ENCODE measurements at places on chromosomes 16 and 17.

- no peak for DNase-seq
Observed at GRCh38 chr16:10465821-10466220, 80.0 kb downstream of the ATF7IP2 start.

- no peak for DNase-seq
Observed at GRCh38 chr16:46828292-46828691, 2.7 kb downstream of the C16orf87 start.

- DNase-seq, result no peak
Observed at GRCh38 chr17:6796017-6796886, 20.2 kb downstream of the FBXO39 start.

DNA sequence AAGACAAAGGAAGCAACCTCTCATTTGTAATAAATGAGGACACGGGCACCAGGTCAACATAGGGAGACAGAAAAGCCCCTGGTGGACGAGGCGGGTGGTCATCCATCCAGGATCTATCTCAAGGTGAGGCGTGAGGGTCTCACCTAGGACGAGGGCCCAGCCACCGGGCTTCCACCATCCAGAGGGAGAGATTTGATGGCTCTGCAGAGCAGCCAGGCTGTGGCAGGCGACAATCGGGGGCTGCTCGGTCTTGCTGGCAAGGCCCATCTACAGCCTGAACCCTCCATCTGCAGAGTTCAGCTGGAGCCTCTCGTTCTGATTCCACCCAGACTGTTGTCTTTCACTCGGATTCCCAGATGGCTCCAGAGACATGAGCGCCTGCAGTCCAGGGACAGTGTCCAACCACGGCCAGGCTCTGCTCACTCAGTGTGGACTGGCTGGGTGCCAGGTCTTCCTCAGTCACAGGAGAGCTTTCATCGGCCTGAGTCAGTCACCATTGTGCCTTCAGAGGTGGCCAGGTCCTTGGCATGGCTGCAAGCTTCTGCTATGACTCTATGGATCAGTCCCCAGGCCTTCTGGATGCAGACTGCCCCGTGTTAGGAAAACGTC is 5.9 kb downstream of the LITAFD start:
- DNase-seq, result no peak

GRCh38 chr16:57911743-57912142 is 59.2 kb downstream of the CNGB1 start:
- DNase-seq, result no peak

GRCh38 chr17:51908841-51909537 is 249.5 kb downstream of the CA10 start:
- no peak for DNase-seq

DNA sequence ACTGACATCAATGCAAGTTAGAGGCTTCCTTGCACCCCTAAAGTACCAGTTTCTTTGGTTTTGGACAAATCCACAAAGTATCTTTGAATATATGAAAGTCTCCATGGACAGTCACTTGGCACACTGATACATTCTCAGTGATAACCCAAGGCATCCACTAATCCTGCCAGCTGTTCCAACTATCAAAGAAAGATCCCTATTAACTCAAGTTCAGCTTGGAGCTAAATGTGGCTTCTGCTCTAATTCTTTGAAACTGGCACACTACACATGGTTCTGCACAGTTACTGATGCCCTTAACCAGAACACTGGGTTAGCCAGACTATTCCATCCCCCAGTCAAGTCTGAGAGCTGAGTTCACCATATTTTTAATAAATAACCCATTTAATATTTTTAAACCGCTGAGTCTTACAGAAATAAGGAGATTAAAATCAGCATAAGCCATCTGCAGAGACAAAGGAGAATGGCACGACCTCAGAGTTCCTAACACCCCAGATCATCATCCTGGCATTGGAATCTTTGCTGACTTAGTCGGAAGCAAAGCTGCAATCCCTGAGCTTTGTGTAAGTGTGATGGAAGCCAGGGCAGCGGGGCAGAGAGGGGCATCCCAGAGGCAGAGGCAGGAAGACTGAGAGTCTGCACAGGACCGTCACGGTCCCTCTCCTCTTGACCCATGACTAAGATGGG is 6.3 kb downstream of the CACNG1 start:
- no peak for DNase-seq

DNA sequence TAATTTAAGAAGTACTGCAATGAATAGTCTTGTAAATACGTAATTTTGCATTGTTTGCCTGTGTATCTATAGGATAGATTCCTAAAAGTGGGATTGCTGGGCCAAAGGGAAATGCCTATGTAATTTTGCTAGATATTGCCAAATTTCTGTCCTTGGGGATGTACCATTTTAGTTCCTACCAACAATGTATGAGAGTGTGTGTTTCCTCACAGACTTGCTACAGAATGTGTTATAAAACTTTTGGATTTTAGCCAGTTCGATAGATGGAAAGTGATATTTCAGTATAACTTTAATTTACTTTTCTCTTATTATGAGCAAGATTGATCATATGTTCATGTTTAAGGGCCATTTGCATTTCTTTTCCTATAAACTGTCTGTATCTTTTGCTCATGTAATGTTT is 8.3 kb downstream of the TANGO6 start:
- no peak for DNase-seq

- no peak for DNase-seq
Observed at GRCh38 chr17:46770439-46770817, 48.1 kb downstream of the WNT3 start.

- DNase-seq, result peak; percentile 55
Observed at GRCh38 chr17:75010683-75011400, 1.6 kb upstream of the MRPL58 start.

DNA sequence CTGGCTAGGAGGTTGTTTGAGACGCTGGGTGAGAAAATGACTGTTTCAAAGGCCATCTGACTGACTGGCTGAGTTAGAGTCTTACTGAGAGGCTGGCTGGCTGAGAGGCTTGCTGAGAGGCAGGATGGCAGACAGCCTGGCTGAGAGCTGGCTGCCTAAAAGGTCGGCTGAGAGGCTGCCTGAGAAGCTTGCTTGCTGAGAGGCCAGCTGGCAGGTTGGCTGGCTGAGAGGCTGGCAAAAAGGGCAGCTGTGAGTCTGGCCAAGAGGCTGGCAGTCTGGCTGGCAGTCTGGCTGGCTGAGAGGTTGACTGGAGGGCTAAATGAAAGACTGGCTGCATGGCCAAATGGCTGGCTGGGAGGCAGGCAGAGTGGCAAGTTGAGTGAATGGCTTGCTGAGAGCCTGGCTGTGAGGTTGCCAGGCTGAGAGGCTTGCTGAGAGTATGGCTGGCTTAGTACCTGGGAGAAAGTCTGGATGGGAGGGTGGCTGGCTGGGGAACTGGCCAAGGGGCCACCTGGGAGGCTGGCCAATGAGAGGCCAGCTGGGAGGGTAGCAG is 35.3 kb upstream of the ACSM2B start:
- DNase-seq, result no peak

DNA sequence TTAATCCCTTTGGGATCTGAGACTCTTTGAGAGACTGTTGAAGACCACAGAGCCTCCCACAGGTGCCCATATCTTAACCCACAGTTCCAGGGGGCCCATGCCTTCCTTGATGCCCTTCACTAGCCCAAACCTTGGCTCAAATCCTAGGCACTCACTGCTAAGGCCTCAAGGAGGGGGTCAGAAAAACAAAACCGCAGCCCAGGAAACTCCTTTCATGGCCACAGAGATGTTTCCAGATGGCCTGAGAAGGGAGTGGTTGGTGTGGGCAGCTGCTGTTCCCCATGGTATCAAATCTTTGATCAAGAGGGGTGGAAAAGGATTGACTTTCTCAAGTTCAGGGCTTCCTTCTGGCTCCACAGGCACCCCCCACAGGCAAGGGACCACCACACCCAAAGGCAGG is 44.7 kb downstream of the CDH1 start:
- DNase-seq, result no peak

- no peak for DNase-seq
Observed at GRCh38 chr16:4233431-4233830, 8.4 kb downstream of the SRL start.

DNA sequence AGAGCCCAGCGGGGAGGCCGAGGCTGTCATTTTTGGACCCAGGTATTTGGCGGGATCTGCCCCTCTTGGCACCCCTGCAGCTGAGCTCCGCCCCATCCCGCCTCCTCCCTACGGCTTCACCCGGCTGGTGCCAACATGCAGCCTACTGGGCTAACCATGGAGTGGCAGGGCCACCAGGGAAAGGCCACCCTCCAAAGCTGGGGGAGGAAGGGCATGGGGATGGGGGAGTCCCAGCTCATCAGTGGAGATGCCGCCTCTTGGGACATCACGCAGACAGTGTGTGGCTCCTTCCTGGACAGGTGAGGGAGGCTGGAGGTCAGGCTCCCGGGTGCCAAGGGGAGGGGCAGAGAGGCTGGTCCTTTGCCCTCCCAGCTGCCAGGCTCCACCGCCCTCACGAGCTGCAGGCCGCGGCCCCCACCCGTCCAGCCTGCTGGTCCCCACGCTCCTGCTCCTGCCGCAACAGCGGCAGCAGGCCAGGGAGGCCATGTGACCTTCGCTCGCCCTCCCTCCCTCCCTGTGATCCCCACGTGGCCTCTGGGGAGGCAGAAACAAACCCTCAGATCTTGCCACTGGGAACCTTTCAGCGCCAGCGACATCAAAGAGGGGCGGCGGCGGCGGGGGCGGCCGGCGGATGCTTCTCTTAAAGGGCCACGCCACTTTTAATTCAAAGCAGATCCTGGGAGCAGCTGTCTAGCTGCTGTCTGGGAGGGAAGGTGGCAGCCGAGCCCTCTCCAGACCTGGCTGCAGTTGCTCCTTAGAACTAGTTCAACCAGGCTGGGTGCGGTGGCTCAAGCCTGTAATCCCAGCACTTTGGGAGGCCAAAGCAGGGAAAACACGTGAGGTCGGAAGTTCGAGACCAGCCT is 6.8 kb upstream of the NOTUM start:
- DNase-seq, result peak; percentile 70

GRCh38 chr17:20992416-20992815 is 50.4 kb downstream of the USP22 start:
- no peak for DNase-seq

DNA sequence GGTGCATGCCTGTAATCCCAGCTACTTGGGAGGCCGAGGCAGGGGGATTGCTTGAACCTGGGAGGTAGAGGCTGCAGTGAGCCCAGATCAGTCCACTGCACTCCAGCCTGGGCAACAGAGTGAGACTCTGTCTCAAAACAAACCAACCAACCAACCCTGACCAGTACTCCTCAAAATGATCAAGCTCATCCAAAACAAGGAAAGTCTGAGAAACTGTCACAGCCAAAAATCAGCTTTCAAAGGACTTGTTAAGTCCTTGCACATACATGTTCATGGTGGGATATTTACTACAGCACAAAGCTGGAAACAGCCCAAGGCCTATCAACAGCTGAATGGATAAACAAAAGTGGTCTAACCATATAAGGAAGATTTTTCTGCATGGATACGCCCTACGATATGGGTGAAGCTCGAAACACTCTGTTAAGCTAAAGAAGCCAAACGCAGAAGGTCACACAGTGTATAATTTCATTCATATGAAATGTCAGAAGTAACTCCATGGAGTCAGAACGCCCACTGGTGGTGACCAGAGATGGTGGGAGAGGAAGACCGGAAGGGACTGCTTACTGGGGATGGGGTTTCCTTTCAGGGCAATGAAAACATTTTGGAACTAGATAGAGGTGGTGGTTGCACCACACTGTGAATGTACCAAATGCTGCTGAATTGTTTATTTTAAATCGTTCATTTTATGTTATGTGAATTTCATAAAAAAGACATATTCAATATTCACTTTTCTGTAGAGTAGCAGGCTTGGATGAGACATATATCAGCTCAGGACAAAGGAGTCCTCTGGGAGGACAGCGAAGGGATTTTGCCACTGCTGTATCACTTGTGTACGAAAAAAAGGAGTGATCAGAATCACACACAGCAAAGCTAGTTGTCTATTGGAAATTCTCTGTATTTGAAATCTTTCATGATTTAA is 17.7 kb downstream of the CCL17 start:
- DNase-seq, result peak; percentile 5

GRCh38 chr17:1294157-1294717 is 14.8 kb downstream of the TRARG1 start:
- DNase-seq, result no peak

DNA sequence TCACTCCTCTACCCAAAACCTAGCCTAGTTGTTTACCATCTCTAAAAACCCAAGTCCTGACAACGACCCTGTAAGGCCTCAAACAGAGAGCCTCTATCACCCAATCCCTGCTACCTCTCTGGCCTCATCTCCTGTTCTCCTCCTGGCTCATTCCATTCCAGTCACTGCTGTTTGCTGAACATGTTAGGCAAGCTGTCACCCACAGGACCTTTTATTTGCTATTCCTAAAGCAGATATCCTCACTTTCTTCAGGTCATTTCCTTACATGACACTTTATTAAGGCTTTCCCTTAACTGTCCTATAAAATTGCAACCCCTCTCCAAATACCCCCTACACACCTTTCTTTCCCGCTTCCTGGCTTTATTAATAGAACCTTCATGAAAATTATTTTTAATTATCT is 85.1 kb downstream of the KANSL1 start:
- DNase-seq, result no peak

DNA sequence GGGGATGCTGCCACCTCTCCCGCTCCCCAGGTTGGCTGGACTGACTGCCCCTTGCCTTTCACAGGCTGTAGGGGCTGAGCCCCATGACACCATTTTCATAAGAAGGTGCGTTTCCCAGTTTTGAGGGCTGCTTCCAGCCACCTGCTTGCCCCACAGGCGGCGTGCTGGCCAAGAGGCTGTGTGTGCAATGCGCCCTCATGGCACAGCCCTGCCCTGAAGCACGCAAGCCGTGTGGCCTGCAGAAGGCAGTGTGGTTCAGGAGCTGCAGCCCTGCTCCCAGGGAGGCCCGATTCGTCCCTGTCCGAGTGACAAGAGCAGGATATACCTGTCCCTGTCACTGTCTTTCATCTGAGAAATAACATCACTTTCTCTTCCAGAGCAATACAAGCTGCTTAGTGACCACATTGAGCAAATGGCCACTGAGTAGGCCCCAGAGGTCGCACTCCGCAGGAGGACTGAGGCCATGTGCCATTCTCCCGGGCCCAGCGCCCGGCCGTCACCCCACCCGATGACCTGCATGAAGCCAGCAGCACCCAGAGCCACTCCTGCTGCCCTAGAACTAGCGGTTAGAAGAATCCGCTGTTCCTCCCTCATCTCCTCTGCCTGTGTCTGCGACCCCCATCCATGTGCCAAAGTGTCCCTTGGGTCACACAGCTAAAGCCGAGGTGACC is 24.2 kb downstream of the CIBAR2 start:
- DNase-seq, result no peak

GRCh38 chr17:51385208-51385607 is 124.9 kb downstream of the UTP18 start:
- no peak for DNase-seq

- DNase-seq, result no peak
Observed at GRCh38 chr16:30185683-30186421, 2.5 kb downstream of the CORO1A start.

- DNase-seq, result no peak
Observed at GRCh38 chr17:77213778-77214132, 73.0 kb downstream of the SEC14L1 start.

- DNase-seq, result no peak
Observed at GRCh38 chr16:52740766-52741165, 193.8 kb upstream of the TOX3 start.

GRCh38 chr17:8799570-8800212 is 526 bp upstream of the MFSD6L start:
- DNase-seq, result no peak

GRCh38 chr16:87135246-87136030 is 181.8 kb downstream of the C16orf95 start:
- no peak for DNase-seq

All from NCI-H1436 (cell line).